ENCODE measurements at places on chromosomes 6 and 20.

DNA sequence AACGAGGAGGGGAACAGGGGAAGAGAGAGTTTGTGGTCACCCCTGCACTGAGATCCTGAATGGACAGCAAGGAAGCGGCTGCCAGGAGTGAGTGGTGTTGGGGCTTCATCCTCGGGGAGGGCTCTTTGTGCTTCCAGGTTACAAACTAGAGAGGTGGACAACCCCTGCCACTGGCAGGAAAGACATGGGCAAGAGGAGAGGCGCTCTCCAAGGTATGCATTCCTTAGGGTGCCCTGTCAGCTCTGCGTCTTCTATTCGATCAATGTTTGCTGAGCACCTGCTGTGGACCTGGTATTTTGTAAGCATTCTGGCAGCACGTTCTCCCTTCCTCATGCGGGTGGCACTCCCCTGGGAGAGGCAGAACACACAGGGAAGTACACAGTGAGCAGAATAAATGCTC lies 93.6 kb downstream of the CDH4 start:
- no peak for DNase-seq

GRCh38 chr6:128305228-128305627 lies 215.2 kb downstream of the PTPRK start:
- no peak for DNase-seq

DNA sequence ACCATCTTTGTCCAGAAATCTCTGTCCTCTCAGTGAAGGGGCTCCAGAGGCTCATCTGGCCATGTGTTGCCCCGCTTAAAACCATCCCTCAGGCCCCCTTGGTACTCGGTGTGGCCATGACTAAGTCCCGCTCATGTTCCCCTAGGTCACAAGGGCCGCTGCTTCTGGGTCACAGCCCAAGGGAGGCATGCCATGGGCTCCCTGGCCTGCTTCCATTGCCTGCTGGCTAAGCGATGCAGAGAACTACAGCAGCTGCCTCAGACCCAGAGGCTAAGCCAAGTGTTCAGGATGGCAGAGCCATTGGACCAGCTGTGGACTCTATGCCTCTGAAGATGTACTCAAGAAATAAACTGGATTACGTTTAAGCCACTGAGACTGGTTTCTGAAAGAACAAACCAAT lies 95.5 kb downstream of the ZFP64 start:
- DNase-seq: no peak

DNA sequence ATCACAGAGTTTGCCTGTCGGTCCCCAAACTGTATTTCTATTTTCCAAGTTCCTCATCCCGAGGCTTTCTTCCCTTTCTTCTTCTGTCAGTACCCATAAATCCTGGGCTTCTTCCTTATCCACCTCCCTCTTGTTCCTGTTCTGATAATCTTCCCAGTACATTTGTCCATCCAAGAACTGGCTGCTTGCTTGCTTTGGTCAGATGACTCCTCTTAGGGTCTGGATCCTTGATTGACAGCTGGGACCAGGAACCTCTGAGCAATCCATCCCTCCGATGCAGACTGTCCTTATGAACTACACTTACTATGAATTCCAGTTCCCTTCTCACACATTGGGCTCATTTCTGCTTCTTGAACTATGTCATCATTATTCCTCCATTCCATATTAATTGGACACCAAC lies 275.3 kb upstream of the CITED2 start:
- no peak for DNase-seq

- DNase-seq: no peak
These were observed 384.4 kb downstream of the EPM2A start for GRCh38 chr6:145350928-145351327.

DNA sequence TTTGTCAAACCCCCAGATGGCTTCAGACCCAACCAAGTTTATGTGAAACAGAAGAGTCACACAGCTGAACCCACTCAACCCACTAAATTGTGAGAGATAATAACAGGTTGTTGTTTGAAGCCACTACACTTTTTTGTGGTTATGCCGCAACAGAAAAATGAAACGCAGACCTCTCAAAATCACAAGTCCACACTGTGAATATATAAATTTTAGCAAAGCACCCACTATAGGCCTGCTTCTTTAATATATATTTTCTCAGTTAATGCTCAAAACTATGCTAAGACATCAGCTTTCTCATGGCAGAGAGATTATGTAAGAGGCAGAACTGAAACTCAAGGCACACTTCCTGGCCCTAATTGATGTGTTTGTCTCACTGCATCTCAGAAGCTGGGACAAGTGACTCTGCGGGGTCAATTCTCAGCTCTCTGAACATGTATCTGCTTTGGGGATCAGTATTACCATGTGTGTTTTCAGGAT lies 27.7 kb downstream of the MAP3K5 start:
- DNase-seq: no peak

GRCh38 chr6:5776104-5776503 lies 230.6 kb downstream of the NRN1 start:
- DNase-seq: no peak

- DNase-seq: no peak
These were observed 10.6 kb downstream of the RBM24 start for GRCh38 chr6:17291778-17292177.

GRCh38 chr20:49656304-49656703 lies 57.4 kb downstream of the B4GALT5 start:
- no peak for DNase-seq

DNA sequence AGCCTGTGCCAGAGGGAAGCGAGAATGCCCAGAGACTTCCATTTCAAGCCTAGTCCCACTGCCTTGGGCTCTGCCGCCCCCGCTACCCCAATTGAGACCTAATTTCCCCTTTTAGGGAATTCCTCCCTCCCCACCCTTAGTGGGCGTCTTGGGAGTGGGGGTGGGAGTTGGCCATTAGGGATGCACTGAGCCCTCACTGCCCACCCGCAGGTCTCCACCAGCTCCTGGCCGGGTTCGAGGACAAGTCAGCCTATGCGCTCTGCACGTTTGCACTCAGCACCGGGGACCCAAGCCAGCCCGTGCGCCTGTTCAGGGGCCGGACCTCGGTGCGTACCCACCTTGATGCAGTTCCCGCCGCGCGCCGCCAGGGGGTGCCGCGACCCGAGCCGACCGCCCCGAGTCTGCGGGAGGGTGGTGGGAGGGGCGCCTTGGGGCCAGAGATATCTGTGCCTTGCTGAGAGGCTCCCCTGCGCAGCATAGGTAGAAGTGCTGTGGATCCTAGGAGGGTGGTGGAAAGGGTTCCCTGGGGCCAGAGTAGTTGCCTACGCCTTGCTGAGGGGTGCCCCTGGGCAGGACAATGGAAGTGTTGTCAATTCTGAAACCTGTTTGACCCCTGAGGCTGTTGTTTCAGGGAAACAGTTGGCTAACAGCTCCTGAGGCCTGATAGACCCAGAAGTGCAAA lies 9.2 kb downstream of the ITPA start:
- DNase-seq: no peak

GRCh38 chr20:47300071-47300470 lies 56.4 kb downstream of the ZMYND8 start:
- no peak for DNase-seq

GRCh38 chr6:81172056-81172740 lies 580.3 kb downstream of the TENT5A start:
- no peak for DNase-seq

DNA sequence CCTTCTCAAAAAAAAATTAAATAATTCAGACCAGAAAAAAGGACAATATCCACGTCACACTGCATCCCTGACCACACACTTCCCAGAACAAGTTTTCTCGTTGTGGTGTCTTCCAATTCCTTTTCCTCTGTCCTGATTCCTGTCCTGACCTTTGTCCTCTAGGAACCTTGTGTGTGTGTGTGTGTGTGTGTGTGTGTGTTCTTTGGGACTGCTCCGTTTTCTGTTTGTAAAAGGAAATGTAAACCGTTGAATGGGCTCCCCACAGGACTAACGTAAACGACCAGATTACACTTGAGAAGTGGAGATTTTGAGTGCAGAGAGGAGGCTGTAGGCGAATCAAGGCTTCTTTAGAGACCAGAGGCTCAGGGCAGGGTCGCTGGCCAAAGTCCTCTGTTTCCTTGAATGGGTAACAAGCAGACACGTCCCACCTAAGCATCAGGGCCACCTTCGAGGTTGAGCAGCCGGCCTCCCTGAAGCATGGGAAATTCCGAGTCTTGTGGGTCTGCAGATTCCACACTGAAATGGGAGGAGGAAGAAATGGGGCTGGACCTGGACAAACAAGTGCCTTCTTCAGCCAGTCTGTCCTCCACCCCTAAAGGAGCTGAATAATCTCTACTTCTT lies 7.3 kb downstream of the ZBTB46 start:
- DNase-seq: no peak

DNA sequence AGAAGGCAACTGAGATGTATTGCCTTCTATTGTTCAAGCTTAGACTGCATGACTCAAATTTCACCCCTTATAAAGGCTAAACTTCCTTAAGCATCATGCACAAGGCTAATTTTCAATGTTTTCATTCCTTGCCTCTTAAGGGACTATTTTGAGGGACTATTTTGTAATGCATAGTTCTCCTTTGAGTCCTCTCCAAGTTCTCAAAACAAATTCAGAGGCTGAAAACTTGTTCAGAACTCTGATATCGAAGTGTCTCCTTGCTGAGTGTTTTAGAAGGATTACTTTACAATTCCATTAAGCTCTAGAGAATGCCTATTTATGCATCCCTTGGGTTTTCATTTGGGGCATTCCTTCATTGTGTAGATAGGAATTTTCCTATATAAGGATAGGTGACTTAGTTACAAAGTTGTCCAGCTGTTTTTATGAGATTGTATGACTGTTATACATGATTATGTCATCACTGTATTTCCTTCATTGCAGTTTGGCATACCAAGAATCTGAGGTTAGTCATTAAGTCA lies 41.7 kb downstream of the COL19A1 start:
- no peak for DNase-seq

DNA sequence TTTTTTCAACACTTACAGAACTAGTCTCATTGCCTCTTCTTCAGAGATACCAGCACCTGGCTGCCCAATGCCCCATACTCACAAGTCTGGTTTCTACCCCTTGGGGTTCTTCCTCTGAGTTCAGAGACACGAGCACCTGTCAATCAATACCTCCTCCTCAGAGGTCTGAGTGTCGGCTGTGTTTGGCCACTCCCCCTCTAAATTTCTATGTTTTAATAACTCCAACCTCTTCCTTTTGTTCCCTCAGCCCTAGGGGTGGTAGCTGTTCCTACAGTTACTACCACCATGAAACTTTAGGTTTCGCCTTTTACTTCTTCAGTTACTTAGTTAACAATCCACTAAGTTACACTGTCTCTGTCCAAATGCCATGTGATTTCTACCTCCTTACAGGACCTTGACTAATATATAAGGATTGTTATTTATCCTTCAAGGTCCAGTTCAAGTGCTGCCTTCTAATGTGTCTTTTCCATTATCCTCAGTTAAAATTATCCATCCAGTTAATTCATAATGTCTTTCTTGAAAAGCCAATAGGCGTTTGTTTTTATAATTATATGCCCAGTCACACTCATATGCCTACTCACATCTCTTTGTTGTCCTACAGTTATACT lies 14.6 kb upstream of the PHF20 start:
- DNase-seq: no peak

DNA sequence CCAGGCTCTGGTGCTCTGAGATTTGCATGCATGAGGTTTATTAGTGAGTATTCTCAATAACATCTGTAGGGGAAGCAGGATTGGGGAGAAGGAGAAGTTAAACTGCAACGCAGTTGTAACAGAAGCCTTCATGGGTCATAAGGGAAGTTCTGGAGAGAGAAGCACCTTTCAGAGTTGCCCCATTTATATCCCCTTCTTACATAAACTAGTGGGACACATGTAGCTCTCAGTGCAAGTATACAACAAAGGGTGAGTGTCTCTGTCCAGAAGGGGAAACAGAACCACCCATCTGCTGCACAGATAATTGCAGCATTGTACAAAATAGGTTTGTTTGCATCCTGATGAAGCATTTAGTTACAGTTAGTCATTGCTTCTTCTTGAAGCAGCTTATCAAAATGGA lies 4.3 kb upstream of the ADGB start:
- DNase-seq: no peak

DNA sequence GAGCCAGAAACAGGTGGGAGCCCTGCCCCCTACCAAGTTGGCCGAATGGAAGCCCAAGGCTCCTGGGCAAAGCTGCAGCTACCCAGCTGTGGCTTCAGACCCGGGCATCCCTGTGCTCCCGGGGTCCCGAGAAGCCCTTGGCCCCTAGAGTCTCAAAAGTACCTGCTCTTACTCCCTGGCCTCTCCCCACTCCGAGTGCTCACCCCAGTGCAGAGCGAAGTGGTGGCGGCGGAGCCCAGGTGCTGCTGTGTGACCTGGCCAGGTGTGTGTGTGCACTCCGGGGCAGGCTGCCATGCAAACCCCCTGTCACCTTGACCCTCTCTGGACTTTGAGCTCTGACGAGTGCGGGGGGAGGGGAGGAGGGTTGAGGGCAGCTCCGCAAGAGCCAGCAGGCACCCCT lies 493.8 kb upstream of the MANEA start:
- DNase-seq: peak; percentile 7

GRCh38 chr6:160775792-160776580 lies 73.9 kb downstream of the PLG start:
- DNase-seq: no peak

DNA sequence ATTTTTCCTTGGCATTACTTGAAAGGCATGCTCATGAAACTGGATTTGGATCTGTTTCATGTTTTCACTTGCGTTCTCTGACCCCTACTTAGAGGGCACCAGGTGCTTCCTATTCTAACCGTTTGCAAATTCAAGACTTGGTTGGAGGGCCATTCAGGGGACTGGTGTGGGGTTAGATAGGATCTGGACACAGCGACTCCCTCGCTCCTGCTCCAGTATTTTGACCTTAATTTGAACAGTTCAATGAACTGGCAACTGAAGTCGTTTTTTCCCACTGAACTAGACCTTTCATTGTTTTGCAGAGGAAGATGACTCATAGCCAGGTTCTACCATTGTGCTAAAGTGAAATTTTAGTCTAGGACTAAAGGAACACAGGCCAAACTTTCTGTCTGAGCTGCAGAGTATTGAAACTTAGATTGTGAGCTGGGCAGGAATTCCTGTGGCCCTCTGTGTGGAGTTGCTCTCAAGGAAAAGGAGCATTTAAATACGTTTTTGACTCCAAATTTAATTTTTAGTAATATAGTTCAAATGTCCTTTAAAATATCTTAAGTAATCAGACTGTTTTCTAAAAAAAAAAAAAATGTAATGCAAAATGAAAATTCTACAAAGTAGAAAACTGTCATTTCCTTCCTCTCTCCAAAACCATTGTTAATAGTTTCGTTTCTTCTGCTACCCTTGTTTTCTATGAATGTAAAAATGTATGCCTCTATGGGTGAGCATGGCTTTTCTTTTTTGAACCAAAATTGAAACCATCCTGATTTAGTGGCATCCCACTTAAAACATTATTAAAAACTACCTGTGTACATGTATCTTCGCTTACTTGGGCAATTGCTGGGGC lies 64.8 kb downstream of the UTRN start:
- DNase-seq: no peak
